ENCODE measurements at places on chromosomes 4 and X.

DNA sequence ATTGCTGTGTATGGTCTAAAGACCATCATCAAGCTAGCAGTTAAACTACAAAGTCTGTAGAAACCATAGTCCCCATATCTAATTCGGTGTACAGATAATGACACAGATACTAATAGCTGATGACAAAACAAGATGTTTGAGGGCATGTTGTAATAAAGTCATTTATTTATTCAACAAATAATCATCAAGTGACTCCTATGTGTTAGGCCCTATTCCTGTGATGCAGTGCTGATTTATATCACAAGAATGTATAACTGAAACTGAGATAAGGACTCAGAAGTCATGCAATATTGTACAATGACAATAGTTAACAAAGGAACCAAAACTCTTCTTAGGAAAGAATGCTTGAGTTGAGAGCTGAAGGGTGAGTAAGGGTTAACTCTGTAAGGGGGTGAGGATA lies 315.0 kb upstream of the NR3C2 start:
- DNase-seq: no peak

DNA sequence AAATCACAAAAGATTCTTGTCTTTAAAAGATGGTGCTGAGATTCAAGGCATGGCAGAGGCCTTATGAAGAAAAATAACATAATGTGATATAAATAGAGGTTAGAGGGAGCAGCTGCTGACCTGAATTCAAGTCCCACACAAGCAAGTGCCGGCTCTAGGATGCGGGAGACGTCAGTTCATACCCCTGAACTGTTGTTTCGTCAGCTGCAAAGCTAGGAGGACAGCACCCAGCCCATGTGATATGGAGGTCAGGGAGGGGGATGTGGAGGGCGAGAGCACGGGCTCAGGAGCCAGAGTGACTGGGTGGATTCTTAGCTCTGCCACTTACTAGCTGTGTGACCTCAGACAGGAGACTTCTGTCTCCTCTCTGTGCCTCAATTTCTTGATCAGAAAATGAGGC lies 77.9 kb downstream of the JAKMIP1 start:
- DNase-seq: no peak

DNA sequence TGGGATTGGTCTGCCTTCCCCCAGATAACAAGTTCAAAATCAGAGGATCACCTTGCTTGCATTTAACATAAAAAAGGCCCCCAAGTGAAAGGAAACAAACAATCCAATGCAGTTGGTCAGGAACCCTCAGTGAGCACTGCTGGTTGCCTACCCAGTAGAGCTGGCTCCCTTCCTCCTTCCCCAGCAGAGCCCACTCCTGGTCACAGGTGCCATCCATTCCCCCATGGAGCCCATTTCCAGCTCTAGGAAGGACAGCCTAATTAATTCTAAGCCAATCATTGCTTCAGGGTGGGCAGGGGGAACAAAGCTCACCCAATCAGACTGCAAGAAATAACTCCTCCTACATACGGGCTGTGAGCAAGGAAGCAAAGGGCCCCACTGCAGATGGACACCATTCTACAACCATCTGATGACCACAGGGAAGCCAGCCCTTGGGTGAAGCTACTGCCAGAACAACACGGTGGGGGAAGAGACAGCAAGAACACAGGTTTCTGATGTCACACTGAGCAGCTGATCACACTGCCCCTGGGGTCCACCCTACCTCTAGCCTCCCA lies 86.5 kb downstream of the SH3KBP1 start:
- no peak for DNase-seq

- DNase-seq: no peak
Observed at GRCh38 chr4:61200187-61200915, at the start of gene ADGRL3. Gene ADGRL3 (plus strand): TSS chr4:61200326.

DNA sequence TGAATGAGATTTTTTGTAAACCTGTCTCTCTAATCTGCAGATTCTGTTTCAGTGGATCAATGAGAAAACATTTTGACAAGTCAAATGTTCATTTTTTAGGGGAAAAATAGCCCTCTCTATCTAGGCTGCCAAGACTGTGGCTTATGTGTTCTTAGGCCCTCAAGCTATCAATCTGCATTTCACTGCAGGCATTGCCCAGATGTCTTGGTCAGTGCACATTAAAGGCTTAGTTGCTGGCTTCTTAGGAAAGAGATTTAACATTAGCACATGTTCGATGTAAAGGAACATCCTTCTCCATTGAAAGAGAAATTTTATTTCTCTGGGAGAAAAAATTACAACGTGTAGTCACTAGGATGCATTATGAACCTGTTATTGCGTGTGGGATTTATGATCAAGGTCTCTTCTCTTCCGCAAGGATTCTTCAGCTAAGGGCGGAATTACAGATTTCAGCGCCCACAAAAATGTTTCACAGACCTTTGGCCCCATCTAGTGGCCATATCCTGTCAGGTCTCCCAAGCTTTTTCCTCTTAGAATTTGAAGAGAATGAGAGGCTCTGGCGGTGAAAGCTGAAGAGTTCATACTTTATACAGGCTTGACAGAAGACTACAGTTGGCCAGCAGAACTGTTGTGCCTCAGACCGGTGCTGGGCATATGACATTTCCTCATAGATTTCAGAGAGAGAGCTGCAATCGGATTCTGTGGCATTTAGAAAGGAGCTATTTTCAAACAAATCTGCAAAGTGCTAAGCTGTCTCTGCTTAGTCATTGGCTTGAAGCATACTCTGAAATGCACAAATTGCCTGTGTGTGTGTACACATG lies 144.6 kb upstream of the NOCT start:
- peak; percentile 70 for DNase-seq

DNA sequence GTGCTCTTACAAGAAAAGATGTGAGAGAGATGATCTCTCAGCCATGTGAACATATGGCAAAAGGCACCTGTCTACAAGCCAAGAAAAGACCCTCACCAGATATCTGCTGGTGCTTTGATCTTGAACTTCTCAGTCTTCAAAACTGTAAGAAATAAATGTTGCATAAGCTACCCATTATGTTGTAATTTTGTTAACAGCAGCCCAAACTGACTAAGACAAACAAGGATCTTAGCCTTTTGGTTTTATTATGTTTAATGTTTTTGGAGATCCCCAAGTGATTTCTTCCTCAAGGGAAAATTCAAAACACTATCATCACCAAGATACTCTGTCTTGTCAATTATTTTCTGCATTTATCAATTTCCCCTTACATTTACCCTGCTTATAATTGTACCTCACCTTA lies 21.8 kb upstream of the CCNI start:
- no peak for DNase-seq

- no peak for DNase-seq
Observed at GRCh38 chr4:105650190-105650589, 58.3 kb downstream of the INTS12 start.

GRCh38 chr4:22532117-22532516 lies 16.3 kb upstream of the ADGRA3 start:
- no peak for DNase-seq

Measured in stimulated activated CD8-positive, alpha-beta memory T cell treated with anti-CD3 and anti-CD28 coated beads, Interleukin-4, amount 100 ng/mL, for 48 hours (primary cell).